ENCODE measurements at places on chromosomes 5 and 9.
A peak's percentile ranks its signal among the peaks of the same experiment; 100 is the strongest.

GRCh38 chr9:91948101-91948596 is 1.9 kb downstream of the ROR2 start:
- no peak for DNase-seq

DNA sequence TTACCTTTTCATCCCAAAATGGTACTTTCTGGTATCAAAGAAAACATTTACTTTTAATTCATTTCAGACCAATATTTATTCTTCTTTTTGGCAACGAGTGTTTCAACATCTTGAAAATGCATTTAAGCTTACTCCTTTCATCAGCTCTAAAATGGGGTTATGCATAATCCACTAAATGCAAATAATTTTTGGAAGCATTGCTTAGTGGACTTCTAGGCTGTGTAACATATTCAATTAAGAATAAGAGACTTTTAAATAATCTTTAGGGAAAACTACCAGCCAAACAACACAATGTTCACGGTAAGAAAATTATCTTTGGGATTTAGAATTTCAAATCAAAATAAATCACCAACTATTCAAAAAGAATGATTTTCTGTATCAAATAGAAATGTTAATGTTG is 118.2 kb downstream of the ADAMTS6 start:
- DNase-seq: no peak

DNA sequence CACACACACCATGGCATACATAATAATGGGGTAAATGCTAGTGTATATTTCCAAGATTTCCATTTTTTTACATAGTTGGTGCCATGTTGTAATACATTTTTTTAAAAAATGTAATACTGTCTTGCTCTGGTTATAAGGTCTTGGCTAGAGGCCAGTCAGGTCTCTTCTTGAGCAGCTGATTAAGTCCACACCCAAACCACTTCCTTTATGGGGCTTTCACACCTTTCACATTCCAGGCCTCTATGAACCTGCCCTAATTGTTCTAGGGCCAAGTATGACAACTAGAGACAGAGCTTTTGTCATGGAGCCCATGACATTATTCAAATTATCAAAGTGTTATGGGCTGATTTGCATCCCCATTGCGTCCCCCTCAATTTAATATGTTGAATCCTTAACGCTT is 495.6 kb upstream of the CTNND2 start:
- no peak for DNase-seq

DNA sequence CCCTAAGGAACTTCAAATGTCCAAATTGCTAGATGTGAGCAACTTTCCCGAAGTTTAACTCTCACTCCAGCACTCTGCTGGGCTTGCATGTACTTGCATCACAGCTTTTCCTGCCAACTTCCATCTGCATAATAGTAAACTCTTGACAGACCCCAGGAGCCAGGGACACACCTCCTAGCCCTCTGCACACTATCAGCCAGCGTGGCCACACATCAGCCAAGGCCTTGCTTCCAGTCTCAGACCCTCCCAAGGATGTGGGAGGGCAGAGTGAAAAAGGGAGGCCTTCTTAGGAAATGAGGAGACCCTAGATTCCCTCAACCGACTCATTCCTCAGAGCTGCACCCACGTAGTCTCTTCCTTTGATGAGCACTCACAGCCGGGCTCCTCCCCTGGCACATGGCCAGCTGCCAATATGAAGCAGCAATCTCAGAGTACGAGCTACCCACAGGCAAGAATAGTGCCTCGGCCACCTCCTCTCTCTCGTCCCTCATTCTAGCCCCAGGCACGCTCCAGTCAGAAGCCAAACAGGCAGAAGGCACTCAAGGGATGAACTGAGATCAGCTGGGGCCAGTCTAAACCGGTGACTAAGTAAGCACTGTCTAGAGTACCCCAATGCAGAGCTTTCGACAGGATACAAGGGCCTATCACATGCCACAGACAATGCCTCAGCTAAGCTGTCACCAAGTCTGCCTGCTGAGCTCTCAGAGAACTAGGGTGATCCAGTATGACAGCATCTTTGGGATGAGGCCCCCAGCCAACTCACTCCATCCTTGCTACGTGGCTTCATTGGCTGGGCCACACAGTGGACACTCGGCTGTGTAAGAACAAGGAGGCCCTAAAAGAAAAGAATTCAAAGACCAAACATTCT is 2.3 kb downstream of the P4HA2 start:
- peak; percentile 28 for DNase-seq

GRCh38 chr5:17400724-17401469 is 97.1 kb upstream of the TAF11L2 start:
- no peak for DNase-seq

DNA sequence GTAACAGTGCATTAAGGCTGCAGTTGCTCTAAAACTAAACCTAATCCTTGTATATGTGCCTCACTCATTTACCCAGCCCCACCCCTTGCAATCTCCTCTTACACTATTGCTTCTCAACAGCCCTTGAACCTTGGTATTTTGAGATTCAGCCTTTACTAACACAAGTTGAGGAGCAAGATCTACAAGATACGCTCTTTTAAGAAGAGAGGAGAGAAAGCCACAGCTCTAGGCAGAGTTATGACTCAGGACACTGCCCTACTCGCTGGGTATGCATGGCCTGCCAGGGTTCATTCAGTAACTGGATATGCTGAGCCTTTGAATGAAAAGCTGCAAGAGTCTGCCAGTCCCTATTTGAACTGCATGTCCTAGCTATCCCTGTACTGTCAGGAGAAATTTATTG is 219.5 kb downstream of the PCSK5 start:
- DNase-seq: no peak

DNA sequence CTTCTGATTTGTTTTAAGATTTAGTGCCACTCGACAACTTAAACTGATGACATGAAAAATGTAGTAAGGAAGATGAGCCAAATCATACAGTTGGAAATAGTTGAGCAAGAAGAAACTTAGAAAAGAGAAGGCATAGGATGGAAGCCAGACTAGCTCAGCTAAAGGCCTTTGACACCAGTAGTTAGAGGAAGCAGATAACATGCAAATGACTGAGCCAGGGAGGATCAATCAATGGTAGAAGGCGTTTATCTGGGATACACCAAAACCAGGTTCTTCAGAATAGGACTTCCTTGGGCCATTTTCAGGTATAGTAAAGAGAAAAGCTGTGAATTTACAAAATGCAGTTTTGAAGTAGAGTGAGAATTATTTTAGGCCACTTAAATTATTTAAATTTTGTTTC is 3.2 kb downstream of the TDRD7 start:
- no peak for DNase-seq

- DNase-seq: no peak
These were observed 367.5 kb downstream of the DEPDC1B start for GRCh38 chr5:60332244-60333004.

DNA sequence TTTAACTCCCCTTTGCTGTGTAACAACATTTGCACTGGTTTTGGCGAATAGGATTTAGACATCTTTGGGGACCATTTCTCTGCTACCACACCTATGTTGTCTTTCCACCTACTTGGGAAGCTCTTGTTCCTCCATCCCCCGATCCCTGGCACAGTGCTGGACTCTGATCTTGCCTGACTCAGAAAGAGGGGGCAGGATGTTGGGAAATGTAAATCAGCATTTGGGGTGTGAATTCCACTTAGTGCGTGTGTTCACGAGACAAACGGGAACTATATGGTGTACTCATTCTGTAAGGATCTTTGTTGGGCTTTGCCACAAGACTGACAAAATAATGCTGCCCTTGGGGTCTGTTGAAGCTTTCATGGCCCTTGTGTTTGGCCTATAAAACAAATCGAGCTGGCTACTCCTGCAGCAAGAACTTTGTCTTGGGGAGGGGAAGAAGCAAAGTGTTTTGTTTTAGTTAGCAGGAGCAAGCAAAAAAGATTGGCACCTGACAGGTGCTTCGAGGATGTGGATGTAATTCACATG is 18.5 kb downstream of the TMEM268 start:
- no peak for DNase-seq

DNA sequence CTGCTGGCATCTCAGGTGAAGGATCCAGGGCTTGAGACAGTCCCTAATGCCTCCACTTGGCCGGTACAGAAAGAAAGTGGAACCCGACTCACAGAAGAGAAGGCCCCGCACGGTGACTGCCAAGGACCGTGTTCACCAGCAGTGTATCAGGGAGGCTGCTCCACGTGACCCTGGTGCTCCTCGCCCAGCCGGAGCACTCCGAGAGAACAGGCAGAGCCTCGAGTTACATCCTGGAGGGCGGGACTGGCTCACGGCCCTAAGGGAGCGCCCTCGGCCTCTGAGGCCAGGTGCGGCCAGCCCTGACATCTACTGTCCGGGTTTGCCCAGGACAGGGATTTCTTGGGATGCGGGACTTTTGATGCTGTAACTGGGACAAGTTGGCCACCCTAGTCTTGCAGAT is 104.0 kb upstream of the SARDH start:
- no peak for DNase-seq

GRCh38 chr5:53874409-53874808 is 314.0 kb downstream of the NDUFS4 start:
- no peak for DNase-seq

GRCh38 chr5:53011233-53011632 is 22.1 kb downstream of the ITGA2 start:
- no peak for DNase-seq

- no peak for DNase-seq
These were observed 310.9 kb downstream of the ACTL7B start for GRCh38 chr9:108544866-108545265.

DNA sequence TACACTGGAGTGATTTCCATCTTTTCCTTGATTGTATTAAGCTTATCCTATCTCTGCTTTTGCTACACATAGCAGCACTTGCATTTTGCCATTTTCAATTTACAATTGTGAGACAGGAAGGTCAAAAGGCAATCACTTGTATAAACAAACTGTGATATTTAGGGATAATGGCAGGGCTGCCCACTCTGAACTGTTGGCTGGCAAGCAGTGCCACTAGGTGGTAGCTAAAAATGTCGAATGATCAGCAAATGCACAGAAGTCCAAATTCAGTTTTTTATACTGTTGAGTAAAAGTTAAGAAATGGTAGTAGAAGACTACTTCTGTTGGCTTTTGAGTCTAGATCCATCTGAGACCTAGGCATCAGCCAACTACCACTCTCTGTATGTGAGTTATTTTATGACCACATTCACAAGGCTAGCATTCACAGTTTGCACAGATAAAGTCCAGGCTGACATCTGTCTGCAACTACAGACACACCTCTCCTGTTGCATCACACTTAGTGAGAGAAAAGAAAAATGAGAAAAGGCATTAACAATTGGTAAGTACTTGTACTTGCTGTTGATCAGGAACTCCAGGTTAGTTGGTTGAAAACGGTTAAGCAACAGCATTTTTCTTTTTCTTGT is 108.8 kb upstream of the ASTN2 start:
- DNase-seq: no peak

- DNase-seq: no peak
These were observed 69.6 kb upstream of the TGFBR1 start for GRCh38 chr9:99035313-99035712.

DNA sequence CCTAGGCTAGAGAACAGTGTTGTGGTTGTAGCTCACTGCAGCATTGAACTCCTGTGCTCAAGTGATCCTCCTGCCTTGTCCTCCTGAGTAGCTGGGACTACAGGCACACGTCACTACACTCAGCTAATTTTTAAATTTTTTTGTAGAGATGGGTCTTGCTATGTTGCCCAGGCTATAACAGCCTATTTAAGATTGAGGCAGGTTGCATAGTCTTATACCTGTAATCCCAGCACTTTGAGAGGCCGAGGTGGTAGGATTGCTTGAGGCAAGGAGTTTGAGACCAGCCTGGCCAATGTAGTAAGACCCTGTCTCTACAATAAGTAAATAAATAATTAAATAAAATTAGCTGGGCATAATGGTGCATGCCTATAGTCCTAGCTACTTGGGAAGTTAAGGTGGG is 79.9 kb downstream of the VPS13A start:
- no peak for DNase-seq

- no peak for DNase-seq
These were observed 148.0 kb upstream of the ADRA1B start for GRCh38 chr5:159768243-159768642.

- DNase-seq: no peak
These were observed 15.1 kb upstream of the SLC2A6 start for GRCh38 chr9:133493845-133494540.

GRCh38 chr9:116860509-116861120 is 173.5 kb downstream of the TRIM32 start:
- no peak for DNase-seq

- no peak for DNase-seq
These were observed 278.4 kb upstream of the IRX1 start for GRCh38 chr5:3317051-3317795.

- DNase-seq: no peak
These were observed 271.8 kb upstream of the CTNND2 start for GRCh38 chr5:12175914-12176585.

GRCh38 chr5:32499261-32499660 is 54.7 kb upstream of the ZFR start:
- DNase-seq: no peak

DNA sequence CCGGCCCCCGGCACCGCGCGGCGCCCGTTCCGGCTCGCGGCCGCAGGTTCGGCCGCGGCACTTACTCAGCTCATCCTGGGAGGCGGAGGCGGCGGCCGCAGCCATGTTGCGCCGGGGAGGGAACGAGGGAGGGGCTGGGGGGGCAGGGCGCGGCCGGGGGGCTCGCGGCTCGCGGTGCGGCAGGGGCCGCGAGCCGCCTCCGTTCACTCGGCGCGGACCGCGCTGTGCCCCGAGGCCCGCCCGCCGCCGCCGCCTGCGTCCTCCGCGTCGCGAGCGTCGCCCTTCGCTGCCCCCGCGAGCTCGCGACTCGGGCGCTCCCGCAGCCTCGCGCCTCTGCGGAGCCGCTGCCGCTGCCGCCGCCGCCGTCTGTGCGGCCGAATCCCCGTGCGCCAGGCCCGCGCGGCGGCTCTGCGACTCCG is 735 bp downstream of the ECPAS start:
- DNase-seq: peak; percentile 39

DNA sequence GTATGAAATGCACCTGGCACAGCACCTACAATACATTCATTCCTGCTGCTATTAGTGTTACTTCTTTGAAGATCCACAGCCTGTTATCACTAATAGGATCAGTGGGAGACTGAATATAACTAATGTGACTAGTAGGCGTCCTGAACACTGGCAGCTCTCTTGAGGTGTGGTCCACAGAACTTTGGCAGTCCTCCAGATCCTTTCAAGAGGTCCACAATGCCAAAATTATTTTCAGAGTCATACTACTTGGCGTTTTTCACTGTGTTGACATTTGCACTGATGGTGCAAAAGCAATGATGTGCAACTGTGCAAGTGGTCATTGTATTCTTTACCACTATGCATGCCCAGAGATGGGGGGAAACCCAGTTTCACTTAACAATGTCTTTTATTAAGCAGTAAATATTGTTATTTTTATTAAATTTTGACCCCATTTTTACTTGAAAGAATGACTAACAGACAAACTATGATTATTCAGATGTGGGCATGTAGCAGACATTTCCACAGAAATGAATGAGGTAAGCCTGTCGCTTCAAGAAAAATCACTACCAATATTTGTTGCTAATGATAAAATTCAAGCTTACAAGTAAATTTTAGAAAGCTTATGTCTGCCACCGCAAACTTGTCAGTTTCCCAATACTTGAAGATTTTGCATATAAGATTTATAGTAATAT is 48.9 kb downstream of the ADRB2 start:
- no peak for DNase-seq

- DNase-seq: no peak
These were observed 46.1 kb downstream of the RFX3 start for GRCh38 chr9:3479514-3480352.
